Testis (tissue), 5 donors: ENCODE measurements at places on chromosomes 2 and 18. TPM values are rescaled to one million over a fixed set of nuclear protein-coding genes. Genes with fewer than 3 reads are reported as not detected.

DNA sequence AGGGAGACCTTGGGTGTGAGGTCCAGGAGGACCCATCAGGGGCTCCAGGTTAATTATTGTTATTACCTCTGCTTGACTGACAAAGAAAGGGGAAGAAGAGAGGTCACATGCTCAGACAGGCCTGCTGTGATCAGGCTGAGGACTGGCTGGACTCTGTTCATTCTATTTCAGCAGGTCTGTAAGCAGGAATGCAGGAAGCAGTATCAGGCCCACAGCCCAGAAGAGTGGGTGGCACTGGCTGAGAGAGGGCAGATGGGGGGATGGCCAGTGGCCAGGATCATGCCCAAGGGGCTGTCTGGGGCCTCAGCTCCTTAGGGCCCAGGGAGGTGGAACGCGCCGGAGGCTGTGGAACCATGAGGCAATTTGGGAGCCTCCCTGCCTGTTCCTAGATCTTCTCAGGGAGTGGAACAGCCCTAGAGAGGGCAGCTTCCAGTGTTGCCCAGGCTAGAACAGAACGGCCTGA lies 43.7 kb upstream of the ZBTB7C start:
- H3K27me3 ChIP-seq, result no peaks in the 10 kb centered on the region
- peaks cover 31% of the 10 kb centered on the region for H3K4me1 ChIP-seq
- DNase-seq, result no peak

The GPR39 gene
- polyA plus RNA-seq, result 19.5 TPM

The ZNF2 gene
- 7.1 TPM for polyA plus RNA-seq

The ZNF385B gene
- 28.1 TPM for polyA plus RNA-seq

The CTNNA2 gene
- 44.5 TPM for polyA plus RNA-seq

GRCh38 chr2:13543550-13543949 lies 826.8 kb downstream of the TRIB2 start:
- H3K4me3 ChIP-seq, result no peak overlapping the region
- no peaks in the 10 kb centered on the region for H3K36me3 ChIP-seq
- DNase-seq, result no peak

The NEU2 gene
- not detected for polyA plus RNA-seq

- no peaks in the 10 kb centered on the region for H3K4me1 ChIP-seq
- H3K27me3 ChIP-seq, result no peaks in the 10 kb centered on the region
- no peak for DNase-seq
- no peaks in the 10 kb centered on the region for H3K36me3 ChIP-seq
- no peak overlapping the region for H3K4me3 ChIP-seq
- no peak overlapping the region for H3K27ac ChIP-seq
Measured at GRCh38 chr2:120110507-120110906, 97.6 kb downstream of the EPB41L5 start.

The MPV17 gene
- polyA plus RNA-seq, result 59.5 TPM

GRCh38 chr18:75624869-75625268 lies 197.4 kb upstream of the SMIM21 start:
- no peak overlapping the region for H3K4me3 ChIP-seq
- H3K27ac ChIP-seq, result no peak overlapping the region
- no peak for DNase-seq
- H3K27me3 ChIP-seq, result no peaks in the 10 kb centered on the region
- H3K36me3 ChIP-seq, result no peaks in the 10 kb centered on the region

DNA sequence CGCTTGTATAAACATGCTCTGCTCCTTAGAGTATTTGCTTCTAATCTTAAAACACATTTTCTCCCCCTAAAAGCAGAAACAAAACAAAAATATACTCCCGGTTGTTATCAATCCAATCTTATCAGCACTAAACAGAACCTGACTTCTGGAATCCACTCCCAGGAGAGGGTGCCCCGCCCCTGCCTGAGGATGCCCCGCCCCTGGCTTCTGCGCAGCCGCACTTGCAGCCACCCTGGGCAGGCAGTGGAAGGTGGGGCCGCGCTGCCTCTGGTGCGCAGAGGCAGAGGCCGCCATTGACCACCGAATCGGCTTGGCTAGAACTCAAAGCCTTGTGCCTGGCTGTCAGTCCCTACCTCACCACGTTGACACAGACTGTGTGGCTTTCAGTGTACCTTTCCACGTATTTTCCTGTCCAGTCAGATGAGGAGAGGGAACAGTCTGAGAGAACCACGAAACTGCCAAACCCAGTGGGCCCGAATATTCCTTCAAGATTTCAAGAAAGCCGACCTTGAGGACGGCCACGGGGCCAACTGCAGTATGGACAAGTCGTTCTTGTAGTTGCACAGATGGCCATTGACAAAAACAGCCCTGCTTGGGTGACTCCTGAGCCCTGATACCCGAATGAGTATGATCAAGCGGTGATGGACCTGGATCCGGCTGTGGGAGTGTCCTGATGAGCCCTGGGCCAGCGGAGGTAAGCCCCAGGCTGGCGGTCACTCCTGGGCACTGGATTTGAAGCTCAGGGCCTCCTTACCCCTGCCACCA lies 46.2 kb upstream of the ARHGAP28 start:
- DNase-seq, result peak; percentile 77
- no peak overlapping the region for H3K27ac ChIP-seq
- H3K4me3 ChIP-seq, result peak overlapping the region; percentile 46
- H3K27me3 ChIP-seq, result no peaks in the 10 kb centered on the region
- no peaks in the 10 kb centered on the region for H3K36me3 ChIP-seq

GRCh38 chr2:210412660-210413059 lies 63.9 kb downstream of the LANCL1 start:
- no peaks in the 10 kb centered on the region for H3K27me3 ChIP-seq
- H3K36me3 ChIP-seq, result no peaks in the 10 kb centered on the region
- H3K4me3 ChIP-seq, result no peak overlapping the region
- no peaks in the 10 kb centered on the region for H3K4me1 ChIP-seq

The SATB2 gene
- polyA plus RNA-seq, result 5.1 TPM

GRCh38 chr2:197152451-197153228 lies 157.9 kb downstream of the ANKRD44 start:
- H3K4me3 ChIP-seq, result no peak overlapping the region
- no peaks in the 10 kb centered on the region for H3K36me3 ChIP-seq
- no peaks in the 10 kb centered on the region for H3K27me3 ChIP-seq
- no peaks in the 10 kb centered on the region for H3K4me1 ChIP-seq
- DNase-seq, result no peak

GRCh38 chr2:237774811-237775553 lies 23.6 kb upstream of the RBM44 start:
- no peak overlapping the region for H3K27ac ChIP-seq
- H3K4me3 ChIP-seq, result no peak overlapping the region
- H3K4me1 ChIP-seq, result no peaks in the 10 kb centered on the region
- DNase-seq, result peak; percentile 63

DNA sequence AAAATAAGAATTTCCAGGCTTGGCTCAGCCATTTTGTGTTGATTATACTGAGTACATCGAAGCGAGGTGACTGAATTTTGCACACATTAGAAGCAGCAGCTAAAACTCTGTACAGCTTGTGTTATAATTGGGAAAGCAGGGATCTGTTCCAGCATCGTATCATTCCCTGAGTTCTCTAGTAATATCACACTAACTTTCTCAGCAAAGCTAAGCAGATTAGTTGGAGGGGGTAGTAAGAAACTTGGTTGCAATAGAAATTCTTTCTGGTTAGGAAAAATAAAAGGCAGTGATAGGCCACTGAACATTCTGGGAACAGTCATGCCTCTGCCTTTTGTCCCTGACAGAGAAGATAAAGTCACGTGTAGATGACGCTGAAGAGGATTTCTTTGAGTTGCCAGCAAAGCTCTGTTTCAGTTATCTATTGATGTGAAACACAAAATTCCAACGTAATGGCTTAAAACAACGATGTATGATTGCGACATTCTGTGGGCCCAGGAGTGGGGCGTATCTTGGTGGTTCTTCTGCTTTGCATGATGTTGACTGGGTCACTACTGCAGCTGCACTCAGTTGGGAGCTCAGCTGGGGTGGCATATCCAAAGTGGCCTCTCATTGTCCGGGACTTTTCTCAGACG lies 202.1 kb upstream of the MEX3C start:
- no peaks in the 10 kb centered on the region for H3K4me1 ChIP-seq
- no peak overlapping the region for H3K4me3 ChIP-seq
- no peak overlapping the region for H3K27ac ChIP-seq
- no peaks in the 10 kb centered on the region for H3K27me3 ChIP-seq
- H3K36me3 ChIP-seq, result no peaks in the 10 kb centered on the region
- no peak for DNase-seq

DNA sequence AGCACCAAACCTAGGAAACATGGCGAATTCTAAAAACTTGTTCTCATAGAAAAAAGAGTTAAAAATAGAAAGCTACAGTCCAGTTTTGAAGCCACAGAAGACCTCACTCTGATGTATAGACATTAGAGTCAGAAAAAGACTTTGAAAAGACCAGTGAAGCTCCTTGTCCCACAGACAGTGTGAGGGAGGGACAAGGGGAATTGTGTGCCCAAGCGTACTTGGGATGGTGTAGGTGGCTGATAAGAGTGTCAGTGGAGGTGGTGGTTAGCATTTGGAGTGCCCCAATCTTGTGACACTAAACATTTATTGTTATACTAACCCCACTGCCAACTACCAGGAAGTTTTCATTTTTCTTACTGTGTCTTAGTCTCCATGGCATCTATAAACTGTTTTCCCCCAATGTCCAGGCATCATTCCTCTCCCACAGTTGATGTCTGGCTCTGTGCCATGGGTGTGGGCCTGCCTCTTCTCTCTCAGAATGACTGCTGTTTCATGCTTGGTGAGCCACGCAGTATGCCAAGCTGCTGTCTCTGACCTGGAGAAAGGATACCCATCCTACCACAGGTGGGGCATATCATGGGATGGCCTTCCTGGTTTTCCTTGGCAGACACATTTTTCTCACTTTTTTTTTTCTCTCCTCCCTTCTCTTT lies 161.4 kb downstream of the RPIA start:
- no peaks in the 10 kb centered on the region for H3K36me3 ChIP-seq
- no peak overlapping the region for H3K27ac ChIP-seq
- no peaks in the 10 kb centered on the region for H3K4me1 ChIP-seq
- no peak for DNase-seq
